Activated naive CD8-positive, alpha-beta T cell treated with anti-CD3 and anti-CD28 coated beads for 36 hours (primary cell): ENCODE measurements at places on chromosomes 13 and 19. TPM values are rescaled to one million over a fixed set of nuclear protein-coding genes. Genes with fewer than 3 reads are reported as not detected.

DNA sequence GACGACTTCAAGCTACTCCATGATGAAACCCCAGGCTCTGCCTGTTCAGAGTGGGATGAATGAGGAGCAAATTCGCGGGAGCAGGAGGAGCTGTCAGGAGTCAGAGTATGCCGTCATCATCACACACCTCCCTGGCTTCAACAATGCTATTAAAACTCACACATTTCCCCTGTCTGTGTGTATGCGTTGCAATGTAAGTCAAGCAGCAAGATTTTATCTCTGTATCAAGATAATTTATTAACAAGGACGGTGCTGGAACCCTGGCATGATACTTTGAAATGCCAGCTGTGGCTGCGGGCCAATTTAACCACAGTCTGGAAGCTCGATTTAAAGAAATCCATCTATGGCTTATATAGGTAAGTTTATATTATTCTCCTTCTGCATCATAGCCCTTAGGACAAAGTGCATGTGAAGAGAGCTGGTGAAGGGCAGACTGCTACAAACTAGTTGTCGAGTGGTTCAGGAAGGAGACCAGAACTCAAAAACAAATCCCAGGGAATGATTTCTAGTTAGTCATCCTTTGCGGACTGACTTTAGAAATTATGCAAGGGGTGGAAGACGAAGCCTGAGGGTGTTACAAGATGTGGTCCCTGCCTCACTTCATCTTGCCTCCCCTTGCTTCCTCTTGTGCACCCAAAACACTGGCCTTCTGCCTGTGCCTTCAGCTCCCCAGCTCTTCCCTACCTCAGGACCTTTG is 486.5 kb downstream of the COG6 start:
- no peak for DNase-seq

GRCh38 chr13:112807653-112808376 is 118.0 kb downstream of the ATP11A start:
- no peak for DNase-seq

DNA sequence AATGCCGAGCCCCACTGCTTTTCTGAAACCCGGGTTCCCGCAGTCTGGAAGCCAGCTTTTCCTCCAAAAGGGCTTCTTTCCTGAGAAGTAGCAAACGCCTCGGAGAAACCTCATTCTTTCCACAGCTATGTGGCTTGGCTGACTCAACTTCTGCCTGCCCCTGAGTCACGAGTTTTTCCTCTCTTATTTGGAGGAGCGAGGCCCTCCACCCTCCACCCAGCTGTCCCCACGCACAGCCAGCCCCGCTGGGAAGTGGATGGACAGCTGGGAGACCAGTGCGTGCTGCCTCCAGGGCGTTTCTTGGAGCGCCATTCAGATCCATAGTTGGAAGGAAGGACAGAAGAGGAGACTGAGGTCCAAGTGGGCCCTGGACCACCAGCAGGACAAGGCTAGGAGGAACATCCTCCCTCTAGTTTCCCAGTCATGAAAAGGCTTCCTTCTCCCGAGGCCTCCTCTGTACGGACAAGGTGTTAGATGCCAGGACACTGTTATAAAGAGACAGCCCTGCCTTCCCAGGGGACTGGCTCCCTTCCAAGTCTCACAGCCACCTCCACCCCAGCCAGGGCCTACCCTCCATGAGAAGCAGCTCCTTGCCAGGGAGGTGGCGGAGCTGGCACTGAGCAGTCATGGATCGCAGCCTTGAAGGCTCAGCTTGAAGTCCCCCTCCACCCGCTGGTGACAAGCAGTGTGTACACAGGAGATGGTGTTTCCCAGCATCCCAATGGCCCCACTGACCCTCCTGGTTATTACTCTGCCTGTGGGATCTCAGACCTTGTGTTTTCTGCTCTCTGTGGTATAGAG is 2.5 kb upstream of the PLEKHF1 start:
- peak; percentile 54 for DNase-seq

GRCh38 chr19:48740164-48740972 is at the start of gene RASIP1:
Gene RASIP1, minus strand, starts transcription at chr19:48740610. Its CDS starts 328 bp downstream, at chr19:48740282.
- no peak for DNase-seq

DNA sequence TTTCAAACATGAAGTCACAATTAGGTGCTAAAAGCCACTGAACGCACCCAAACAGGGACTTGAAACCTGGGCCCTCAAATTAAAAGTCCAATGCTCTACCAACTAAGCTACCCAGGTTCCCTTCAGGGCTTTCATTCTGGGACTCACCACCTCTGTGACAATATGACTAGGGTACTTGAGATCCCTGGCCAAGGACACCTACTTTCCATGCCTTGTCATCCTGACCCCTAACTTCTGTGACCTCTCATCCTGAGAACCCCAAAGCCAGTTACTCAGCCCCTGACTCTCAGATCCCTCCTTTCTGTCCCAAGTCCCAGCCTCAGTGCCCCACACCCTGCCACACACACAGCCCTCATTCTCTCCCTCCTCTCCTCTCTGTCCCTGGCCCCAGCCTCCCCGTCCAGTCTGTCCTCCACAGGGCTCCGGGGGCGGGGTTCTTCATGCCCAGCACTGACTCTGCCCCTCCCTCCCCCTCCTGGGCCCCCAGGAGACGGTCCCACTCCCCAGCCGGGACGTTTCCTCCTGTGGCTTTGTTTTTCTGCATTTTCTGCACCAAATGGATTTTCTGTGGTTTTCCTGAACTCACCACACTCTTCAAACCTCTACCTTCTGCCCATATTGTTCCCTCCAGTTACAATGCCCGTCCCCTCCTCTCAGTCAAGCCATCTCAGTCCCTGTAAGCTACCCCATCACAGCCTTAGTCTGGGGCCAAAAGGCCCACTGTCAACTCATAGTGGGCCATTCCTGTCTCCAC is 7.0 kb downstream of the RCN3 start:
- DNase-seq: no peak

- no peak for DNase-seq
These were observed 18.1 kb upstream of the ARL11 start for GRCh38 chr13:49610176-49610575.

GRCh38 chr19:1010586-1011510 is 10.1 kb downstream of the TMEM259 start:
- DNase-seq: no peak

- peak; percentile 61 for DNase-seq
These were observed 8.6 kb downstream of the ZBTB7A start for GRCh38 chr19:4057931-4058692.

DNA sequence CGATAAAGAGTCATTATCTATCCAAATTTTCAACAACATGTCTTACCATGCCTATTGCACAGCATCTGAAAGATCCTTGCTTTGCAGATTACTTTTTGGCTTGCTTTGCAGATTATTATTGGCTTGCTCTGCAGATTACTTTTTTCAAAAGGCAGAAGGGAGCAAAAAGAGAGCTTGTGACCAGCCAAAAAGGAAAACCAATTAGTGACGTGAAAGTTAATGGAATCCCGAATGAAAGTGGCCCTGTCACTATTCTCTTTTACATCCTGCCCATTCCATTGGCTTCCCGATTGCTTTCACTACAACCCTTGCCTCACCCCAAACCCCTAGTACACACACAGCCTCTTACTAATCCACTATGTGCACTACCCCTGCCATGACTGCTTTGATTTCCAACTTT is 81.3 kb downstream of the LHFPL6 start:
- DNase-seq: no peak

GRCh38 chr19:5624741-5625278 is 1.9 kb downstream of the SAFB start:
- no peak for DNase-seq

DNA sequence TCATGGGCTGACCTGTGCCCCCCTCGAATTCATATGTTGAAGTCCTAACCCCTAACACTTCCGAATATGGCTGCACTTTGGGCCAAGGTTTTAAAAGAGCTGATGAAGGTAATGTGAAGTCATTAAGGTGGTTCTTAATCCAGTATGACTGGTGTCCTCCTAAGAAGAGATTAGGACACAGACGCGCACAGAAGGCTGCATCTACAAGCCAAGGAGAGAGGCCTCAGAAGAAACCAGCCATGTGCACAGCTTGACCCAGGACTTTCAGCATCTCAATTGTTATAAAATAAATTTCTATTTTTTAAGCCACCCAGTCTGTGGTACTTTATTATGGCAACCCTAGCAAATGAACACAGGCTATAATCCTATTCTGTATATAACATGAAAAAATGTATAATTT is 99.9 kb downstream of the DOCK9 start:
- no peak for DNase-seq

DNA sequence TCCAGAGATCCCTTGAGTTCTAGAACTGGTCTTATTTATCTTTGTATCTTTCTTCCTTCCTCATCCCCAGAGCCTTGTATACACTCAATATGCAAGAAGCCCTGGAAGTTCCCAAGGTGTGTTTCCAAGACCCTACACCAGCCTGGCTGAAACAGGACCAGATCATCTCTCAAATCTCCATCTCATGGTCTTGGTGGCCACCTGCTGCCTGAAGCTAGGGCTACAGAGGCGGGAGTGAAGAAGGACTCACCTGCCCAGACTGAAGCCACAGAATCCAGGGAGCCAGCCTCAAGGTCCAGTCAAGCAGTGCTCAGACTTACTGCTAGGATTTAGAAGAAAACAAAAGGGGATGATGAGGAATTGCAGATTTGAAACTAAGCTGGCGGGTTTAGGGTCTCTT is 6.1 kb upstream of the CYSLTR2 start:
- DNase-seq: no peak

The PRDX2 gene
- total RNA-seq: 238 TPM

The SLC7A10 gene
- not detected for total RNA-seq

The ZNF546 gene
- 3.7 TPM for total RNA-seq
